ENCODE measurements at places on chromosomes 16 and 17.

DNA sequence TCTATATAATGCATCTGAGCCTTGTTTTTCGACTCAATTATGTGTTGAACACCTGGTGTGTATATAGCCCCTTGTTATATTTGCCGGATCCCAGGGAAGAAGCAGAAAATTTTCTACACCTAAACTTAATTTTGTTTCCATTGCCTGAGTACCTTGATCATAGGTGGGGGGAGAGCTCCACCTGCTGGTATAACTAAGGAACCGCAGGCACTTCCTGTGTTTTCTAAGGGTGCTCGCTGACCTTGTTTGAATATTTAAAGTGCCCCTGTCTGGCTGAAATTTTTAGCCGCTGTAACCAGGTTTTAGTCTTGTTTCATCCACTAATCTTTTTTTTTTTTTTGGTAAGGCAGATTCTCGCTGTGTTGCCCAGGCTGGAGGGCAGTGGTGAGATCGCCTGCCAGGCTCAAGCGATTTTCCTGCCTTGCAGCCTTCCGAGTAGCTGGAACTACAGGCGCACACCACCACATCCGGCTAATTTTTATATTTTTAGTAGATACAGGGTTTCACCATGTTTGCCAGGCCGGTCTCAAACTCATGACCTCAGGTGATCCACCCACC lies 6.5 kb upstream of the NUBP1 start:
- DNase-seq, result peak; percentile 71

DNA sequence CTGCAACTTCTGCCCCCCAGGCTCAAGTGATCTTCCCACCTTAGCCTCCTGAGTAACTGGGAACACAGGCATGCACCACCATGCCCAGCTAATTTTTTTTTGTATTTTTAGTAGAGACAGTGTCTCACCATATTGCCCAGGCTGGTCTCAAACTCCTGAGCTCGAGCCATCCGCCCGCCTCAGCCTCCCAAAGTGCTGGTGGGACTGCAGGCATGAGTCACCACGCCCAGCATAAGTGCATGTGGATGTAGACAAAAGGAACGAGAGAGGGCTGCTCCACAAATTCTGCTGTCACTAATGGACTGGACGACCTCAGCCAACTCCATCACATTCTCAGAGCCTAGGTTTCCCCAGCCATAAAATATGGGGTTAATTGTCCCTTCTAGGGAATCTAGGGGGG lies 7.7 kb upstream of the SP2 start:
- DNase-seq, result no peak

DNA sequence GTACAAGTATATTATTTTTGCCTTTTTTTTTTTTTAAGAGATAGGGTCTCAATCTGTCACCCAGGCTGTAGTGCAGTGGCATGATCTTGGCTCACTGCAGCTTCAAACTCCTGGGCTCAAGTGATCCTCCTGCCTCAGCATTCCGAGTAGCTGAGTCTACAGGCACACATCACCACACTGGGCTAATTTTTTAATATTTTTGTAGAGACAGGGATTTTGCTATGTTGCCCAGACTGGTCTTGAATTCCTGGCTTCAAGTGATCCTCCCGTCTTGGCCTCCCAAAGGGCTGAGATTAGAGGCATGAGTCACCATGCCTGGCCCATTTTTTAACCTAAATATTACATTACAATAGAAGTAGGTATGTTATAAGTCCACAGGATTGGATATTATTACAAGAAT lies 3.2 kb downstream of the TERB1 start:
- DNase-seq, result no peak

- DNase-seq, result peak; percentile 65
Observed at GRCh38 chr16:17476414-17477259, 5.9 kb upstream of the XYLT1 start.

DNA sequence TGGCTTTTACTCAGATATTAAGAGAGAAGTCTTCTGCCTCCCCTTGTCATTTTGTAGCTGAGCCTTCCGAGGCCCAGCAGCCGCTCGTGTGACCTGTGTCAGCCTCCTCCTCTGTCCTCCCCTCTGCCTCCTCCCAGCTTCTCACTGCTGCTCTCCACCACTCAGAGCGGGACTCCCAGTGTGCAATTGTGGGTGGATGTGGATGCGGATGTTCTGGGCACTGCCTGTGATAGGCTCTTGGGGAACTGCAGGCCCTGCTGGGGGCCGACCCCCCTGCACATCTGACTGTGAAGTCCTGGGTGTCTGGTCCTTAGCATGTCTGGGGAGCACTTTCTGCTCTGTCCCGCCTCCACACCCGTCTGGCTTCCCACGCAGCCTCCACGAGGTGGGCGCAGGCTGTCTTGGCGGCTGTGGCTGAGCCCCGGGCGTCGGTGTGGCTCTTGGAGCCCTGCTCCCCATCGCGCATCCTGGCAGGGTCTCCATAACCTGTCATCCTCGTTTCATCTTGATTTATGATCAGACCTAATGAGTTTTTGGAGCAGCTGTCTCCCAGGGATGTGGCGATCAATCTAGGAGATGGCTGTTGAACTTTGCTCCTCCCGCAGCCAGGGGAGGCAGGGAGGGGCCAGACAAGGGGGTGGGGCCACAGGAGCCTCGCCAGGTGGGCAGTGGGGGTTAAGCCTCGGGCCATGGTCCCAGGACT lies 28.1 kb downstream of the GRIN2C start:
- DNase-seq, result no peak

GRCh38 chr16:51057969-51058337 lies 93.1 kb downstream of the SALL1 start:
- DNase-seq, result no peak

DNA sequence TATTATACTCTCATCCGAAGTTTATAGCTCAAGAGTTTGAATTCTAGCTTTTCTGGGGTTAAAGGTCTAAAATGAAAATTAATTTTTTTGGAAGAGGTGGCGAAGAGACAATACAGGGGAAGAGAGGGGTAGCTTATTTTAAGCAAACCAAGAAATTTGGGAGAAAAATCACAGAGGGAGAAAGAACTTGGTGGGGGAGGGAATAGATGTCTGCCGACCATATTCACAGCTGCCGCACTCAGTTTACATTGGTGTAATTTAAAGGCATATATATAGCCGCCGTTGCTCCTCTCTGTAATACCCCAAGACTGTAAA lies 6.5 kb upstream of the ZFHX3 start:
- no peak for DNase-seq

DNA sequence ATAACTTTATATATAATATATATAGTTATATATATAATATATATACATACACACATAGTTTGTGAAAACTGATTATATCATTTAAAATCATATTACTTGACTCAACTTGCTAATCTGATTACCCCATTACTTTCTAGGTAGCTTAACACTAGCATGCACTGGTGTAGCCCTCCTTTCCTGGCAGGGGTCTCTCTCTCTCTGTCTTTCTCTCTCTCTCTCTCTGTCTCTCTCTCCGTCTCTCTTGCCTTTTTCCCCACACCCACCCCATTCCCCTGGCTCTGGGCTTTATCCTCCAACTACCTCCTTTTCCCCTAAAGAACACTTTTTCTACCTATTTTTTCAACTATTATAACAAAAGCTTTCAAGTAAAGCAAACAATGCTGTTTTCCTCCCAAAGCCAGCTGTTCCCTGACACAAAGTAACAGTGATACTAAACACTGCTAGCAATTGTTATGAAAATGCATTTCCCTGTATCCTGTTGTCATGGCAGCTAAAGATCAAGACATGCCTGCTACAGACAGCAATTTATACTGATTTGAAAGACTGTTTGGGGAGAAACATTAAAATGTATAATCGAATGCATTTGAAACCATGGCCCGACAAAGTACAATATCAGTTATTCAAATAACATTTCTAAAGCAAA lies 89.4 kb downstream of the CHD9NB start:
- DNase-seq, result no peak

DNA sequence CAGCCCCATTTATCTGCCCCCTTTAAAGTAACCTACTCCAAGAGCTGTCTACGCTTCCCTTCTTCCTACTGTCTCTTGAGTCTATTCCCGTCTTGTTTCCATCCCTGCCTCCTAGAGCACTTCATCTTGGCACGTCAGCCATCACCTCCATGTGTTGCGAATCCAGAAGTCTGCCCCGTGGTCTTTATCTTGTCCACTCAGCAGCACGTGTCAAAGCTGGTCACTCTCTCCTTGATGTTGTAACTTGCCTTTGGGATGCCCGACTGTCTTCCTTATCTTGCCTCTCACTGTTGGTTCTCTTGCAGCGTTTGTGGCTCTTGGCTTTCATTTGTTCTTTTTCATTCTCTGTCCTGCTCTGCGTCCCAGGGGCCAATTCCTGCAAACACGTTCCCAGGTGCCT lies 99.4 kb downstream of the PLCG2 start:
- DNase-seq, result no peak

- DNase-seq, result no peak
Observed at GRCh38 chr17:8133941-8134340, 10.0 kb upstream of the HES7 start.

- no peak for DNase-seq
Observed at GRCh38 chr16:68668266-68668665, 23.2 kb downstream of the CDH3 start.

DNA sequence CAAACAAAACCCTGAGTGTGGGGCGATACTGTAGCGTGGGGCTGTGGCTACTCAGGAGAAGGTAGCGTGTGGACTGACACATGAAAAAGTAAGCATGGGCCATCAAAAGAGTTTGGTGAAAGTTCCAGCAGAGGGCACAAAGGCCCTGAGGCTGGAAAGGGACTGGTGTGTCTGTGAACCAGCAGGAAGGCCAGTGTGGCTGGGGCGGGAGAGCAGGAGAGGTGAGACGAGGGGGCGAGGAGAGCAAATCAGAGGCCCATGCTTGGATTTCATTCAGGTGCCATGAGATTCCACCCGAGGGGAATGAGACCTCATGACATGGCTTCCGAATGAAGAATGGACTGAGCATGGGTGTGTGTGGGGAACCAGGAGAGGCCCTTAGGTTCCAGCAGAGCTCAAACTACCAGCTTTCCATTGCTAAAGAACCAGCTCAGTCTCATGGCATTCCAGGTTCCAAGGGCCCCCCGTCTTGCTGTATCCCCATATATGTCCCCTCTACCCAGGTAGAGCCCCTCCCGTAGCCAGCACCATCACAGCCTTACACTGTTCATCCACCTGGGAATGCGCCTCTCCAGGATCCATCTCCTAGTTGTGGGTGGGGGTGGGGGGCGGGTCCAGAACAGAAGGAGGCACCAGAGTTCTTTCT lies 31.1 kb downstream of the TRPV2 start:
- DNase-seq, result no peak

DNA sequence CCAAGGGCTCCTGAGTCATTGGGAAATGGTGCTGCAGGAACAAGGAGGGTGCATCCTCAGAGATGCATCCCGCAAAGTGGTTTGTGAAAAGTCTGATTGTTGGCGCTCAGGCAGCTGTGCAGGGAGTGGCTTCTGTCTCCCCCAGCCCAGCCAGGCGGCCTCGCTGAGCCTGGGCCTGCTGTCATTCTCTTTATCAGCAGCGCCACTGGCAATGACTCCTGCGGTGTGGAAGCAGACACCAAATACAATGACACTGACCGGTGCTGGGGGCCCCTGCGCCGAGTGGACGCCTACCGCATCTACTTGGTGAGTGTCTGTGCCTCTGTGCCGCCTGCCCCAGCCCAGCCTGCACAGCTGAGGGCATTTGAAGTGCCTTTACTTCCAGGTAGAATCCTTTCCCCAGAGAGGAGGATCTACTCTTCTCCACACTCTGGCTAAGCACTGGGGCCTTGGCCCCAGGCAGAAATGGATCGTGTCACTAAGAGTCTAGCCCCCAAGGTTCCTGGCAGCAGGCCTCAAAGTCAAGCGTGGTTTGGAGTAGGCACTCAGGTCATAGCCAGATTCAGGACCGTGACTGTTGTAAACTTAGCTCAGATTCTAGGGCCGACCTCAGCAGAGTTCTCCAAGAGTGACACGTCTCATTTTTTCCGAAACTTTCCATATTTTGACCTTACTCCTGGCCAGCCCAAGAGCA lies 19.3 kb upstream of the NAT9 start:
- DNase-seq, result no peak

- peak; percentile 73 for DNase-seq
Observed at GRCh38 chr16:23435500-23435899, 17.5 kb downstream of the COG7 start.

- DNase-seq, result no peak
Observed at GRCh38 chr17:82400206-82400605, 17.9 kb upstream of the HEXD start.

DNA sequence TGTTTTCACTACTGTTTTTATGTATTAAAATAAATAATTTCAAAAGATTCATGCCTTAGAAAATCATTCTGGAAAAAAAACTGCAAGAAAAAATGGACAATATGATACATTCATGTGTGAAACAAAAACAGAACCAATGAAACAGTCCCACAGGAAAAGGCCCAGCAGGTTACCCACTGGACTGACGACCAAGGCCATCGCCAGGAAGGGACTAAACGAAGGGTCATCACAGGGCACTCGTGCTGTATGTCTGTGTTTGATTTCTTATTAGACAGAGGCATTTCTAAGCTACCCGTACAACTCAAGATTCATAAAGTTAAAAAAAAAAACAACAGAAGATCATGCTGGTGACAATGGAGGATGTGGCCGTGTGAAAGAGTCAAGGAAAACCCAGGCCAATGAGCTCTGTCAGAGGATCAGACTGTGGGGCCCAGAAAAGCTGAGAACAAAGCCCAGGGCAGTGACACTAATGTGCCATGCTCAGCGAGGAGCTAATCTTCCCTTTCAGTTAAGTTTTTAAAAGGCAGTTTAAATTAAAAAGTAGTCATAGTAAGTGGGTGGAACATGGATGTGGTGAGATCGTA lies 31.8 kb downstream of the NSMCE1 start:
- DNase-seq, result no peak

- DNase-seq, result peak; percentile 83
Observed at GRCh38 chr16:75108792-75109731, 7.5 kb downstream of the LDHD start.

DNA sequence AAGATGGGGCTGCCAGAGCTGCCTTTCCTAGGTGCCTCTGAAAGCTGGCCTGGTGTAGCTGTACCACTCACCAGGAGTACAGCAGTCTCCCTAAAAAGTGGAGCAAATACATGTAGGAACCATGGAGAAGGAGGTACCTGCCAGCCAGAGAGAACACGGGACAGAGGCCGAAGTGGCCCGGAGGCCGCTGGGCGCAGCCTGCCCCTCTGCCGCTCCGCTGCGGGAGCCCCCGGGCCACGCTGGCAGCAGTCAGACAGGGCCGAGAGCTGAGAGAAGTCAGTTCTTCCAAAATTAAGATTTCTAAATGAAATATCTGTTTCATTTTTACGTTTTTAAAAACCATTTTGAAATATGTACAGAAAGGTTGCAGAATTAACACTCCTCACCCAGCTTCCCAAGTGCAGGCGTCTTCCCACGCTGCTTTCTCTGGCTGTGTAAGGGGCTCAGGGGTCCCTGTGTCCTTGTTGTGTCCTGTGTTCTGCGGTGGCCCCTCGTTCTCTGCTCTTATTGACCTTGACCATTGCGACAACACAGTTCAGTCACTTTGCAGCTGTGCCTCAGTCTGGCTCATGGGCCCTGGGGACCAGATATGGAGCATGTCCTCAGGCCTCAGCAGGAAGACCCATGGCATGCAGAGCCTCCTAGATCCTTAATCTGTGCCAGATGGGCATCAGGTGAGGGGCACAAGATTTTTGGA lies 5.0 kb downstream of the MAPK8IP3 start:
- no peak for DNase-seq

GRCh38 chr17:17107891-17108431 lies 65.7 kb downstream of the MPRIP start:
- no peak for DNase-seq

GRCh38 chr16:77430787-77431585 lies 3.8 kb downstream of the ADAMTS18 start:
- no peak for DNase-seq

All from transverse colon (tissue), 4 donors.